ENCODE measurements at places on chromosomes 1 and 21.

- DNase-seq, result no peak
Measured at GRCh38 chr1:5910276-5910620, 82.0 kb downstream of the NPHP4 start.

GRCh38 chr1:33396188-33397124, 34.4 kb downstream of the PHC2 start:
- no peak for DNase-seq

DNA sequence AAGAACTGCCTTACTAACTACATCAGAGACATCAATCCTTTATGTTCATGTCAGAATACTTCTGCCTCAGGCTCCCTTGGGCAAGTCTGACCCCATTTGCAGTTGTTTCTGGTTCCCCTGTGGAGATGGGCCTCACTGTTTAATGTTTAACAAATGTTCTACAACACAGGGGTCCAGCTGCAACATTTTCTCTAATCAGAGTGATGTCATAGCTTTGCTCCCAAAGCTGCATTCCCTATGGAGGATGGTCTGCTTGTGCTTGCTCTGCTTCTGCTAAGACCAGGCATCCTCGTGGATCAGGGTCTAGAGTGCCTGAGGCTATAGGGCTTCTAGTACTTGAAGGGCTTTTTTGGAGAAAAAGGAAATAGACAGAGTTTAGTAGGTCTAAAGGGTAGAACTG, 1071.2 kb downstream of the TTLL7 start:
- DNase-seq, result no peak

GRCh38 chr1:224300346-224300745, 29.6 kb downstream of the NVL start:
- no peak for DNase-seq

GRCh38 chr1:212281590-212281989, 3.6 kb upstream of the PPP2R5A start:
- no peak for DNase-seq

DNA sequence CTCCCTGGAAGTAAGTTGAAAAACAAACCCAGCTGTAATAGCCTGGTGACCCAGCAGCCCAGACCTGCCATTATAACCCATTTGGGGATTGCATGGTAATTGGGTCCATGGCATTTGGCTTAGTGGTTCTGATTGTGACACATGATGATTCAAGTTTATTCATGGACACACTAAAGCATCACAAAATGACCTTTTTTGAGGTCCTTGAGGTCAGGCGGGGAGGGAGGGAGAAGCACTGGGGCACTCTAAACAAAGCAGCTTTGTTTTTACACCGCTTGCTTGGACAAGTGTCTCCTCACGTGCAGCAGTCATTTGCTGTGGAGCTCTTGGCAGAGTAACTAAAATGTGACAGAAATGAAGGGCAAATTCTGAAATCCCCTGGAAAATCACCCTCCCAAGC, 241.0 kb upstream of the SGIP1 start:
- DNase-seq, result no peak

DNA sequence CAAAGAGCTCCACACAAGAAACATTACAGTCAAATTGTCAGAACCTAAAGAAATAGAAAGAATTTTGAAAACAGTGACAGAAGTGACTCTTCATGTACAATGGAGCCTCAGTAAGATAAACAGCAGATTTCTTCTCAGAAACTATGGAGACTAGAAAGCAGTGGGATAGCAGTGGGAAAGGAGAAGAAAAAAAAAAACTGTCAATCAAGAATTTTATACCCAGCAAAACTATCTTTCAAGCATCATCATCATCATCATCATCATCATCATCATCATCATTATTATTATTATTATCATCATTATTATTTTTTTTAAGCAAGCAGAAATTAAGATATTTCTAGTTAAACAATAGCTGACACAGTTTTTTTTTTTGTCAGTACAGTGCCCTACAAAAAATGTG, 24.2 kb downstream of the CEP170 start:
- no peak for DNase-seq

DNA sequence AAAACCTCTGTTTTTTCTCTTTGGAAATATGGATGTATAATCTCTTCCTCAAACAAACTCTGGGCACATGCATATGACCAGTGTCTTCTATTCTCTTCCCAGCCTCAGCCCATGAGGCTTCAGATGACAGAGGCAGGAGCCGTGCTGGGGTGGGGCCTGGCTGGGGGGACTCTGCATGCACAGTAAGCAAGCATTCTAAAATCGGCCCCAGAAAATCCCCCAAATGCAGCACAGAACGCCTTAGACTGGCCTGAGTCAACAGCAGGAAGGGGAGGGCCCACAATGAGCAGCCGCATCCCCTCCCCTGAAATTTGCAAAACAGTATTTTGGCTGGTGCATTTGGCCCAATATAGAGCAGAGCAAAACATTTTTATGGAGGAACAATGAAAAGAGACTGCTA, 47.8 kb downstream of the ITPKB start:
- no peak for DNase-seq

Measured in GM06990 (cell line).